ENCODE measurements at places on chromosomes 6 and 20.

DNA sequence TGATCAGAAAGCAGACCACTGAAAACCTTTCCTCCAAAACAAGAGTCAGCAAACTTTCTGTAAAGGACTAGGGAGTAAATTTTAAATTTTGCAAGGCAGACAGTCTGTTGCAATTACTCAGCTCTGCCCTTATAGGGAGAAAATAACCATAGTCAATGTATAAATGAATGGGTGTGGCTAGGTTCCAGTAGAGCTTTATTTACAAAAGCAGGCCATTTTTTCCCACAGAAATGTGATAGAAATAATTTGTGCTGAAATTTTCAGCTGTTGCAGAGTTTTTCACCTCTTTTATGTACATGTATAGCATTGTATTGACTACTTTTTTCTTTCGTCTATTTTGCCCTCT lies 7.7 kb downstream of the AMD1 start:
- no peak for DNase-seq

DNA sequence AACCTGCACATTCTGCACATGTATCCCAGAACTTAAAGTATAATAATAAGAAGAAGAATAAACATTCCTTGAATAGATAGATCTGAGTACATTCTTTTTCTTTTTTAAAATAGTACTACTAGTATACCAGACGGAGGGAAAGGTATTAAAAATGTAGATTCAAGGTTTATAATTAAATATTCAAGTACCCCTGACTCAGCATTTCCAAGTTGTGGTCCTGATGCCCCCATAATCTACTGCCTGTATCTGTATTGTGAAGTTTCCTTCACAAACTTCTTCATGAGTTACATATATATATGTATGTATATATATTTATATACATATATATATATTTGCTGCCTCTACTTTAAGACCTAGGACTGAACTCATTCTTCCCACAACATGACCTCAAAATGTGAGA lies 14.0 kb downstream of the FRK start:
- no peak for DNase-seq

- DNase-seq = peak; percentile 49
Observed at GRCh38 chr6:165807249-165807960, 144.4 kb upstream of the PDE10A start.

- peak; percentile 78 for DNase-seq
Observed at GRCh38 chr6:36724514-36725390, 27.1 kb downstream of the RAB44 start.

DNA sequence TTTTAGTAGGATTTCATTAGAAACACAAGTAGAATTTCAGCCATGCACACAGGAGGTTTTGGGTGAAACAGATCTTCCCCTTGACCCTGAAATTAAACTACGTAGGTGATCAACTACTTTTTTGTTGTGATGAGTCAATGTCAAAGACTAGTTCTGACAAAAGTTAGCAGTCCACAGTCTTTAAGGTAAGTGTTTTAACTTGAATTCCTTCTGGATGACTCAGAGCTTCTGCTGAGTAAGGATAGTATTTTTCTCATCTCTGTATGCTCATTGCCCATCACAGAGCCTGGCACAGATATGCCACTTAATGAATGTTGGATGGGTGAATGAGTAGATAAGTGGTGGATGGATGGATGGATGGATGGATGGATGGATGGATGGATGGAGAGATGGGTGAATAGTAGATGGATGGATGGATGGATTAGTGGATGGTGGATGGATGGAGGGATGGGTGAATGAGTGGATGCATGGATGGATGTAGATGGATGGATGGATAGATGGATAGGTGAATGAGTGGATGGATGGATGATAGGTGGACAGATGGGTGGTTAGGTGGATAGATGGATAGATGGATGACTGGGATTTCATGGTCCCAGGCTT lies 165.3 kb downstream of the ZMYND8 start:
- DNase-seq = no peak

DNA sequence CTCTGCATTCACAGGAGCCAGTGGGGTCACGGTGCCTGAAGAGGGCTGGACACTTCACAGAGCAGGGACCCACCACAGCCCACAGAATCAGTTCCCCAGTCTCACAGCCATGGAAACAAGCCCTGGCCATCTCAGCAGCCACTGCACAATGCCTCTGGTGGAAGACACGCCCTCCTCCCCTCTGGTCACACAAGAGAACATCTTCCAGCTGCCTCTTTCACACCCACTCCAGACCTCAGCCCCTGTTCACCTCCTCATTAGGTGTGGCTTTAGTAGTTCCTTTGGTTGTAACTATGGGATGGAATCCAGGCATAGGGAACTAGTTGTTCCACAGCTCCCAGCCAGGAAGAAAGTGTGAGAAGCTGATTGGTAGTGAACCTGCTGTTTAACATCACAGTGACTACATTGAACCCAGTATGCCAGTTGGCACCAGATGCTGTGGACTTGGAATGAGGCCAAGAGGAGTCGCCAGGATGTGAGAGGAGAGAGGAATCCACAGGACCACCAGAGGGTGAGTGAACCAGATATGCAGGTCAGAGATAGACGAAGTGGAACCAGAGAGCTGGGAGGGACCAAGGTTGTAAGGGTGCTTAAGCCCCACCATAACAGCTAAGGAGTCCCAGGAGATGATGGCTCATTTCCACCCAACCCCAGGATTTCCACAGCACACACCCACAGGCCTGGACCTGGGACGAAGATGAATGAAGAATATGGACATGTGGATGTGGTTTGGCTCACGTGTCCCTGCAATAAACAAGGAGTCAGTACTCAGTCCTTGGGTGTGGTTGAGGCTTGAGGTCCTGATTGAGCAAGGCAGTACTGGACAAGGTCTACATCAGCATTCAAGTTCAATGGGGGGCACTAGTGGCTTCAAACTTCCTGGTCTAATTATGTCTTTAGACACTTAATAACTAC lies 8.8 kb upstream of the BTN3A3 start:
- DNase-seq = no peak

DNA sequence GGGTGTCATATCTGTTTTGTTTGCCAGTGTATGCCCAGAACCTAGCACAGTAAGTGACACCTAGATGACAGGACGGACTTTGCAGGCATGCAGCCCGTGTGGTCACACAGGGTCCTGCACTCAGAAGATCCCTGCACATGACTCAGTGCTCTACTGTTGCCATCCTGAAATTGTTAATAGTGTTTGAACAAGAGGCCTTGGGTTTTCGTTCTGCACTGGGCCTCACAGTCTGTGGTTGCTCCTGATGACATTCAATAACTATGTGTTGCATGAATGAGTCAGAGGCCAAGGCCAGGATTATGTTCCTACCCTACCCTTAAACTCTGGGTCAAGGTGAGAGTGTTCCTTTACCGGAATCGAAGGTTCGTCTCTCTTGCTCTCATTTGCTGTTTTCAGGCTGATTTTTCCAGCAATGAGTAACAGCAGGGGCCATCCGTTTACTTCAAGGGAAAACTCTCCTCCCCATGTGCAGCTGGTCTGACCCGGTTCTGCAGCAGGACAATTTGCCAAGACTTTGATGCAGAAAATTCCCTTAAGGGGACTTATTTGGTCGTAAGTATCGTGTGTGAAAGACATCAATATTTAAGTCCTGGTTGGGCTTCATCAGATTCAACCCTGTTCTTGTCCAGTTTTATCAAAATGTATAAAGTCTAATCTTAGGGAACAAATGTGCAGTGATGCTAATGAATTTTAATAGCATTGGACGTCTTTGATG lies 13.0 kb upstream of the PFDN4 start:
- no peak for DNase-seq

DNA sequence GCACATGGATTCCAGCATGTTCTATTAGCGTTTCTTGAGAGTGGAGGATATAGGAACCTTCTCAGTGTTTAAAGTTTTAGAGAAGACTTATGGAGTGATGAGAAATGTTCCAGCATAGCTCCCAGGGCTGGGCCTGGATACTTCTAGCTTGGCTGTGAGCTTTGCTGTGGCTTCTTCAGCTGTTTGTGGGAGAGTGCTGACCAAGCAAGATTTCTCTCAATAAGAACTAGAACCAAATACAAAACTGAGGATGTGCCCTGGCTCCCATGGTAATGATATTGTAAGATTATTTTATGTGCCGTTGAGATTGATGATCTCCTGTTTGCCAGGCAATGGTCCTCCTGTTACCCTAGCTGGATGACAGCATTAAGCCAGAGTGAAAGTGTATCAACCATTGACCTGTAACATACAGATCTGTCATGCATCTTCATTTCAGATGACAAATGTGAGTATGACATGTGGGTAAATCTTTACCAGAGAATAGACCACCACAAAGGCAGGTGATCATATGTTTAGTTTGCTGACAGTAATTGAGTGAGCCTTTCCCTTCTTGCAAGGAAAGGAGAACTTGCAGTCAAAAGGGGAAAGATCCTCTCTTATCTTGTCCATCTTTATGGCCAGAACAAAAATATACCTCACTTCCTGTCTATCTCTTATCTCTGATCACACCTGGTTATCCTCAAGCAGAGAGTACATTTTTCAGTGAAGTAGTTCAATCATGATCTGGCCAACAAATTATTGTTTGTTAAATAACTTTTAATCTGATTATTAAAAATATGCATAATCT lies 180.1 kb downstream of the SLC24A3 start:
- DNase-seq = no peak

Data from left ventricle myocardium superior (tissue), 1 donor.